Activated CD4-positive, alpha-beta T cell treated with anti-CD3 and anti-CD28 coated beads for 4 hours (primary cell): ENCODE measurements at places on chromosomes 6 and 20.

- no peak for DNase-seq
These were observed 6.3 kb upstream of the UTRN start for GRCh38 chr6:144278659-144279314.

- DNase-seq, result no peak
These were observed 58.9 kb upstream of the IRAK1BP1 start for GRCh38 chr6:78808356-78808891.

GRCh38 chr20:22629447-22629846 lies 45.1 kb upstream of the FOXA2 start:
- DNase-seq, result no peak

GRCh38 chr20:56857950-56858349 lies 228.8 kb downstream of the TFAP2C start:
- no peak for DNase-seq

- DNase-seq, result no peak
These were observed 32.1 kb downstream of the BEND3 start for GRCh38 chr6:107083047-107083768.

- no peak for DNase-seq
These were observed 76.9 kb downstream of the GINS1 start for GRCh38 chr20:25484224-25484846.

GRCh38 chr6:152598901-152599537 lies 38.1 kb downstream of the SYNE1 start:
- DNase-seq, result no peak

GRCh38 chr6:157139054-157139708 lies 184.1 kb downstream of the TMEM242 start:
- no peak for DNase-seq
